ENCODE measurements at places on chromosomes 5 and 9.

GRCh38 chr9:84218322-84218721 is 122.2 kb downstream of the SLC28A3 start:
- DNase-seq = no peak

GRCh38 chr9:15578714-15579113 is 25.9 kb downstream of the CCDC171 start:
- DNase-seq = no peak

DNA sequence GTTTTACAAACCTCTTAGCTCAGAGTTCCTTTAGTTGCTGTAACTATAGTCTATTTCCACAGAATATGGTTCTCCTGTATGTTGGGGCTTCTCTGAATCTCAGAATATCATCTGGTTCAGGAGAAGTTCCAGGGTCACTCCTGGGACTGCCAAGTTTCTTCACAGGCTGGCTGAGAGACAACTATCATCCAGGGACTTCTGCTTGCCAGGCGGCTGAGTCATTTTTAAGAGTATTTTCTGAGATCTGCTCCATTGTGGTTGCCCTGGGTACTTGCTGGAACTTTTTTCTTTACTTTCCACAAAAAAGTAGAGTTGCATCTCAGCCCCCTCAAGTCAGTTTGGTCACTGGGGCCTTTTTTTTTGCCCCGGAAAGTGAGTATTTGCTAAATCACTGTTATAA is 566.5 kb downstream of the LRRC70 start:
- no peak for DNase-seq

DNA sequence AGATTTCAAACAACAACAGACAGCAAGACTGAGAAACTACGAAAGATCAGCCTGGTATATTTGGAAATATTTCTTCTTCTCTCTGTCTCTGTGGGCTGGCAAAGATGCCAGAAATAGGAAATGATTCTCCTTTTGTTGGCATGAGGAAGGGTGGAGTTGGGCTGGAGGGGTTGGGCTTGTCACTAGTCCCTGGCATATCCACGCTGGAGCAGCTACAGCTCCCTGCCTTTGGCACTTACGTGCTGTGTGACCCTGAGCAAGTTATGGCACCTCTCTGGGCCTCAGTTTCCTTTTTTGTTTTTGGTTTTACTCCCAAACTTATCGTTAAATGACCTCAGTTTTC is 354 bp upstream of the KCNMB1 start:
- peak; percentile 72 for DNase-seq

GRCh38 chr9:84669288-84670137 is at the start of gene NTRK2:
Gene NTRK2 (plus strand): TSS chr9:84669729. CDS start chr9:84670749, 1,020 bp downstream.
- DNase-seq = no peak

DNA sequence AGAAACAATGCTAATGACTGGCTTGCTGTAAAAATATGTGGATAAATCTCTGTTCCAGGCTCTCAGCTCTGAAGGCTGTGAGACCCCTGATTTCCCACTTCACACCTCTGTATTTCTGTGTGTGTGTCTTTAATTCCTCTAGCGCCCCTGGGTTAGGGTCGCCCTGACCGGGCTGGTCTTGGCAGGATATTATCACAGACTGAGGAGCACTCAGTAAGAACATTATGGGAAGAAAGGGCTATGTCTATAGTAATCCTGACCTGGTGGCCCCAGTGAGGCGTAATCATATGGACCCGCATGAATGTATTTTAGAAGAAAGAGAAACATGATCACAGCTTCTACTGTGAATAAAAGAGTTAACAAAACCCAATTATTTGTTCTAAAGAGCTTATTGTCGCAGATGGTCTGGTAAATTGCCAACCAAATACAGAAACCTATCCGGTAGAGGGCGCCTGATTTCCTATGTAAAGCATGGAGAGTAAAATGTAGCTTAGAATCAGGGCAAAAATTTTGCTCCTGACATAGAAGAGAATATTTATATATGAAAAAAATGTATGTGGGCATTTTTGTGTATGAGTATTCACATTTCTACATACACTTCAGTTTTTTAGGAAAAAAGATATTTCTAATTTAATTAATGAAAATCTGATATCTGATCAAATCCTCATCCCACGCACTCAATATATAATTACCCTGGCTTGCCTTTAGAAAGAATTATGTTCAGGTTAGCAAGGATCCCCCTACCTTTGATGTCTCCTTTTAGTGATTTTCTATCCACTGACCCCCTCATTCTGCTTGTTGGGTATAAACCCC is 5.8 kb upstream of the IFNA1 start:
- DNase-seq = peak; percentile 84

DNA sequence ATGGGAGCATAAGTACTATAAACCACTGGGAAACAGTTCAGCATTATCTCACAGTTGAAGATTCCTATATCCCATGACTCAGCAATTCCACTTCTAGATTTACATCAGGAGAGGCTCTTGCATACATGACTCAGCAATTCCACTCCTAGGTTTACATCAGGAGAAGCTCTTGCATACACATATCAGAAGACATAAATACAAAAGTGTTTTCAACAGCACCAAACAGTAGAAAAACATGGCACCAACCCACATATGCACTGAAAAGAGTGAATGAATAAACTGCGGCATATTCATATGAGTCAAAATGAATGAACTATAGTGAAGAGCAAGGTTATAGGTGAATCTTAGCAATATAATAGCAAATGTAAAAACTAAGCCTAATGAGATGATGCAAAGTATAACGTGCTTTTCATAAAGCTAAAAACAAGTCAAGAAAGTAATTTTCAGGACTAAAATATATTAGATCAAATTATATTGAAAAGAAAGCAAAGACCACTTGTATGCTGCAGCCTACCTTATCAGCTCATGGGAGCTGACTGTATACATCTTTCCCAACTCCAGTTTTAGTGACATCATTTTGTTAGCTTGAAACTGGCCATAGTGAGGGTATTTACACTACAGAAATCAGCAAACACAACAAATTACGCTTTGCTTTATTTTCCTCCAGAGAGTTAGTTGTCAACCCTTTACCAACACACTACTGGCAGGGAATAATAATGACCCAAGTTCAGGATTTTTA is 95.8 kb downstream of the ANKRD18B start:
- peak; percentile 42 for DNase-seq

- DNase-seq = no peak
Observed at GRCh38 chr5:15946026-15946425, 233.6 kb downstream of the MARCHF11 start.

GRCh38 chr9:69965416-69966145 is 78.1 kb upstream of the MAMDC2 start:
- DNase-seq = no peak

DNA sequence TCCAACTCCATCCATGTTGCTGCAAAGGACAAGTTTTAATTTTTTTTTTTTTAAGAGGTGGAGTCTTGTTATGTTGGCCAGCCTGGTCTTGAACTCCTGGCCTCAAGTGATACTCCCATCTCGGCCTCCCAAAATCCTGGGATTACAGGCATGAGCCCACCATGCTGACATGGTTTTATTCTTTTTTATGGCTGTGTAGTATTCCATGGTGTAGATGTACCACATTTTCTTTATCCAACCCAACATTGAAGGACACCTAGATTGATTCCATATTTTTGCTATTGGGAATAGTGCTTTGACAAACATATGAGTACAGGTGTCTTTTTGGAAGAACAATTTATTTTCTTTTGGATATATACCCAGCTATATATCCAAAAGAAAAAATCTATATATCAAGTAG is 6.1 kb upstream of the POC5 start:
- DNase-seq = no peak

DNA sequence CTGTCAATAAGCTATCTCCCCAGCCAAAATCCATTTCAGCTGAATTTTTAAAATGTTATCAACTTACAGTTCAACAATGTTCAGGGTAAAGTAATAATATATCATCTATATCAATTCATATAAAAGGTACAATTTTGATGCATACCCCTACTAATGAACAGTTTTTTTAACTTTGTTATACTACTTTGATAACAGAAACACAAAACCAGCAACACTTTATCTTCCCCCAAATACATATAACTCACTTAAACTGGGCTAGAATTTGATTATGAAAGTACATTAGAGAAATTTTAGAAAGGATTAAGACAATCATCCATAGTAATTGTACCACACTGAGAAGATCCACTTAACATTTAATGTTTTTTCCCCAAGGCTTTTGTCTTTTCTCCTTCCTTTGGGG is 5.1 kb downstream of the CDO1 start:
- DNase-seq = no peak

DNA sequence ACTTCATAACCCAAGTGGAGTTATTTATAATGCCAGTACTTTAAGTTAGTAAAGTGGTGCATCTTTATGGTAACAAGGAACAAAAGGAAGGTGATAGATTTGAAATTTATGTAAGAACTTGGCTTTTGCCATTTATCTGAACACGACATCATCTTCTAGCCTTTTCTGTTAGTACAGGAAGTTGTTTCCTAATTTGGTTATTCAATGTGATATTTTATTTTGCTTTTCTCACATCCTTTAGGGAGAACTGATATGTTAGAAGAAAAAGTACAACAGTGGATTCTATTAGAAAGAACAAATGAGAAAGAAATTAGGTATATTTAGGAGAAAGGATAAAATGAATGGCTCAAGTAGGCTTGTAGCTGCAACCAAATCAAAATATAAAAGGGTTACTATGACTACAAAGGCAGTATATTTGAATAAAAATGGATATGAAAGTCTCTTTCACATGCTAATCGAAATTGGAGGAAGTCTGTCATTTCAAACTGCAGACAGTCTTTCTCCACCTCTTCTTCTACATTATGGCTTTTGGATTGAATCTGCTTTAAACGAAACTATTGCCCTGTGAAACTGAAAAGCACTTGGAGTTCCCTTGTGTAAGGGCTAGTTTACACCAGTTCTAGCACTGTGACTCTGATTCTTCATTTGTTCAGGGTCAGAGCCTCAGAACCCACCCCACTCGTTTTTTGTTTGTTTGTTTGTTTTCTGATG is 18.5 kb upstream of the SLC24A2 start:
- DNase-seq = no peak

- peak; percentile 79 for DNase-seq
Observed at GRCh38 chr5:79133121-79133656, 21.6 kb downstream of the BHMT start.

DNA sequence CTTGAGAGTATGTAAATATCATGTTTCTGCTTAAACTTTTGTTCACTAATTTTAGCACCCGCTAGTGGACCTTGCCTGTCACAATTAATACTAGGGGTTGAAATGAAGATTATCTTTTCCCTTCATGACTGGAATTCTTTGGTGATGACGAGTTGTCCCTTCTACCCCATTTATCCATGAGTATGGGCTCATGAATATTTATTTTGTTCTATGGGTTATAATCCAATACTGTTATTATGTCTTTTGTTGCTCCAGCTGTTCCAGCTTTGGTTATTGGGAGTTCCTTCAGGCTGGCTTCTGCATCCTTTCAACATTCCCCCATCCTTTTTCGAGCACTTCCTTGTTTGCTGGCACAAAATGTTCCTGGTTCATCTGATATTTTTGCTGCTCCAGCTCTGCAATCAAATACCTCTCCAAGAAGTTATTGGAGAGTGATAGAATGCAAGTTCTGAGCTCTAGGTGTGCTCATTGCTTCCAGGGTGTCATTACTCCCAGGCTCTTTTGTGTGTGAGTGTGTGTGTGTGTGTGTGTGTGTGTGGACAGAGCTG is 19.7 kb upstream of the ARHGEF28 start:
- DNase-seq = no peak

GRCh38 chr9:108702681-108703080 is 153.1 kb downstream of the ACTL7B start:
- no peak for DNase-seq

GRCh38 chr5:141839015-141839513 is 39.1 kb downstream of the PCDH1 start:
- no peak for DNase-seq

- DNase-seq = no peak
Observed at GRCh38 chr9:38416461-38416860, 7.8 kb downstream of the IGFBPL1 start.

DNA sequence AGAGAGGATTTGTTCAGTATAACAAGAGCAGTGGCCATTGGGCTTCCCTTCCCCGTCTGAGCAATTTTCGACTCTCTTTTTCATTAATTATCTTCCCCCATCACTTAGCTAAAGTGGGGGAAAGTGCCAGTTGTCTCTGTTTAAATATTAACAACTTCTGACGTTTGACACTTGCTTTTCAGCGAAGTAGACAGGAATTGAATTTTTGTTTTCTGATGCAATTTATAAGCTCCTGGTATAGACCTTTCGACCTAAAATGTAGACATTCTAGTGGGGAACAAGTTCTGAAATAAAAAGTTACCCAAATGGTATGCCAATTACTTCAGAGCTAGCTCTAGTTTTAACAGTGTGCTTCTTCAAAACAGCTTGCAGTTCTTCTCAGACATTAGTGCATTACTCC is 100.6 kb downstream of the ITGA1 start:
- no peak for DNase-seq

DNA sequence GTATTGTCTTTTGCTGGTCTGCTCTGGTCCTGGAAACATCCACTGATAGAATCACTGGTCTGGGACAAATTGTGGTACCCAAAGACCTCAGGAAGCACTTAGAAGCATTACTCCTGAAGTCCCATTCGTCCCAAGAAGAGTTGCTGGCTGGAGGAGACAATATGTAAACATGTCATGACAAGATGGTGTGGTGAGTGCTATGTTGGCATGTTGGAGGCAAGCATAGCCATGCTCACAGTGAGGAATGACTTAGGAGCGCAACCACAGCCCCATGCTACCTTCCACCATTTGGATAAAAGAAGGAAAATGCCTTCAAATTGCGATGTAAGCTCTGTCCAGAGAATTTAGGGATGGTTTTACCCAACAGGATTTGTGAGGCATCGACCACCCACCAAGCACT is 115.8 kb upstream of the STC2 start:
- DNase-seq = no peak

GRCh38 chr5:168734620-168735300 is 155.6 kb upstream of the PANK3 start:
- no peak for DNase-seq

- no peak for DNase-seq
Observed at GRCh38 chr5:2847608-2848007, 96.1 kb upstream of the IRX2 start.

GRCh38 chr9:35771075-35771433 is 17.0 kb upstream of the MSMP start:
- no peak for DNase-seq

- DNase-seq = no peak
Observed at GRCh38 chr9:137383081-137383783, 39.7 kb downstream of the EXD3 start.

- no peak for DNase-seq
Observed at GRCh38 chr9:126391713-126392661, 65.4 kb downstream of the MVB12B start.

DNA sequence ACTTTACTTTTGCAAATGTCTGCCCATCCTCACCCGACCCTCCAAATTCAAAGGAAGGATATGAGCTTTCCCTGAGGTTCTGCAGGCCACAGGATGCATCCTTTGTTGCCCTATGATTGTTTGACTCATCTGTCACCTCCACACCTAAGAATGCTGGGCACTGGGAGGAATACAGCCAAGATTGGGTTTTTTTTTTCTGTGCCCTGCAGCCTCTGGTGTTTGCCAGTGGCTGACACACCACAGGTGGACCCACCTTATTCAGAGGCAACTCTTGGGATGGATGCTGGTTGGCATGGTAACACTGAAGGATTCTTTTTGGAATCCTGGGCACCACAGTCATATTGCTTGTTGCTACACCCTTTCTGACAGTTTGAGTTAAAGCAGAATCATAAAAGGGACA is 29.7 kb downstream of the C9orf152 start:
- DNase-seq = no peak

GRCh38 chr9:136659861-136660784 is 2.6 kb upstream of the EGFL7 start:
- DNase-seq = no peak

- no peak for DNase-seq
Observed at GRCh38 chr5:14668181-14668591, 3.7 kb downstream of the OTULIN start.

- peak; percentile 93 for DNase-seq
Observed at GRCh38 chr9:14322211-14323082, 8.5 kb upstream of the NFIB start.

All from suppressor macrophage treated with lipopolysaccharide for 4 hours (primary cell).